ENCODE measurements at places on chromosomes 16 and 17. TPM values are rescaled to one million over a fixed set of nuclear protein-coding genes. Genes with fewer than 3 reads are reported as not detected.

DNA sequence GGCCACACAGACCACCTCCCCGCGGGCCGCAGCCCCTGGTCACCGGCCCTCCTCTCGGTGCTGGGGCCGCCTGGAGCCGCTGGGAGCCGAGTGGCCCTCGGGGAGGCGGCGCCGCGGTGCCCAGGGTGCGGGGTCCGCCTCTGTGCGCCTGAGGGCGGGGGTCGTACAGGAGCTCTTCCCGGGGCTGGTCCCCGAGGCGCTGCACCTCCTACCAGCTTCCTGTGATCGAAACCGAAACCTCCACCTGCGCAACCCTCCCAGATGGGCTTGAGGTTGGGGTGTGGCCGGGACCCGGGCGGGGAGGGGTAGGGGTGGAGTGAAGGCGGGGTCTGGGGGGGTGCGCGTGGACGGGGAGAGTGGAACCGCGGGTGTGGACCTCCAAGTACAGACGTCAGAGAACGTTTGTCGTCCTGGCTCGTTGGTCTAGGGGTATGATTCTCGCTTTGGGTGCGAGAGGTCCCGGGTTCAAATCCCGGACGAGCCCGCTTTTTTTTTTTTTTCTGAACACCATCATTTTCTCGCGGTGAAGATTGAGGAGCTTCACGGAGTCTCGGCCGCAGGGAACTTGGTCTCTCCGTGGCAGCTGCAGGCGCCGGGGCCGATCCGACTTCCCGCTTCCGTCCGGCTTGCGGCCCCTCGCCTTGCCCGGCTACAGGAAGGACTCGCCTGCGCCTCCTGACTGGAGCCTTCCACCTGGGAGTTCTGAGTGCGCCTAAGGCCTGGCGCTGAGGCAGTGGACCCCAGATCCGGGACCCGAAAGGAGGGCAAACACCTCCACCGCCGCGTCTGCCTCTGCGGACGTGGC is 23.9 kb downstream of the ZNF213 start:
- peaks cover 24% of the 10 kb centered on the region for H3K4me1 ChIP-seq
- H3K27ac ChIP-seq, result peak overlapping the region; percentile 88
- H3K36me3 ChIP-seq, result peaks cover 2% of the 10 kb centered on the region
- peak; percentile 84 for DNase-seq

- no peaks in the 10 kb centered on the region for H3K36me3 ChIP-seq
- no peak overlapping the region for H3K27ac ChIP-seq
- no peaks in the 10 kb centered on the region for H3K4me1 ChIP-seq
- H3K27me3 ChIP-seq, result peaks cover 17% of the 10 kb centered on the region
Measured at GRCh38 chr16:66238696-66239095, 127.8 kb upstream of the CDH5 start.

TBC1D3H gene
- 0.78 TPM for total RNA-seq

- H3K4me3 ChIP-seq, result no peak overlapping the region
- H3K27me3 ChIP-seq, result no peaks in the 10 kb centered on the region
- DNase-seq, result no peak
- no peaks in the 10 kb centered on the region for H3K36me3 ChIP-seq
- no peak overlapping the region for H3K27ac ChIP-seq
Measured at GRCh38 chr17:76633628-76634328, 9.8 kb downstream of the ST6GALNAC1 start.

FBXL19 gene
- 27.0 TPM for total RNA-seq

MYO19 gene
- total RNA-seq, result 123 TPM

GRCh38 chr16:69838489-69838888 is 76.4 kb downstream of the WWP2 start:
- H3K4me3 ChIP-seq, result no peak overlapping the region
- H3K36me3 ChIP-seq, result peaks cover 3% of the 10 kb centered on the region
- H3K27ac ChIP-seq, result no peak overlapping the region
- H3K4me1 ChIP-seq, result no peaks in the 10 kb centered on the region
- no peaks in the 10 kb centered on the region for H3K27me3 ChIP-seq

DNA sequence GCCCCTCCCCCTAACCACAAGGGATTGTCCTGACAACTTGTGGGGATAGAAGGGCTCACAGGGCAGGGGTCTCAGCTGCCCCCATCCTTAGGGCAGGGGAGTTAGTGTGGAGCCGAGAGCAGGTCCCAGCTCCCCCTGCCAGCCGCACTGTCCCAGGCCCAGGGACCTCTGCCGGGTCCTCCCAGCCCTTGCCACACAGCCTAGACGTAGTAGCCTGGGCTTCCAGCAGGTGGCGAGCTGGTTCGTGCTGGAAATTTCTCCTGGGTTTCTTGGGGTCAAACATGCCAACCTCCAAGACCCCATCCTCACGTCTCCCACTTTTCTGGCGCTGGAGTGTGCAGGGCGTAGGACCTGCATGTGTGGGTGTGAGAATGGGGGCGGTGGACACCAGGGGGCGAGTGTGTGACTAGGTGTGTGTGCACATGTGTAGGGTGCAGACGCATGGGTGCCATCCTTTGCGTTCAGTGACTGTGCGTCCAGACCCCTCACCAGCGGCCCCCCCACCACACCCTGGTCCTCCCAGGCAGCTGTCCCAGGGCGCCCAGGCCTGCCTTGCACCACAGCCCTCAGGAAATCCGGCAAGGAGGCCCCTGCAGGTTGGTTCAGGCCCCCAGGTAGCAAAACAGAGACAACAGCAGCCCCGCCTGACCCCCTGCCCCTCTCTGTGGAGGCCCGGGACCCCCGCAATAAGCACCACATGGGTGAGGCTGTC is 29.5 kb downstream of the SBK1 start:
- H3K4me3 ChIP-seq, result no peak overlapping the region
- no peak overlapping the region for H3K27ac ChIP-seq
- peaks cover 5% of the 10 kb centered on the region for H3K4me1 ChIP-seq
- peak; percentile 51 for DNase-seq

CAVIN1 gene
- total RNA-seq, result 1.9 TPM

DNA sequence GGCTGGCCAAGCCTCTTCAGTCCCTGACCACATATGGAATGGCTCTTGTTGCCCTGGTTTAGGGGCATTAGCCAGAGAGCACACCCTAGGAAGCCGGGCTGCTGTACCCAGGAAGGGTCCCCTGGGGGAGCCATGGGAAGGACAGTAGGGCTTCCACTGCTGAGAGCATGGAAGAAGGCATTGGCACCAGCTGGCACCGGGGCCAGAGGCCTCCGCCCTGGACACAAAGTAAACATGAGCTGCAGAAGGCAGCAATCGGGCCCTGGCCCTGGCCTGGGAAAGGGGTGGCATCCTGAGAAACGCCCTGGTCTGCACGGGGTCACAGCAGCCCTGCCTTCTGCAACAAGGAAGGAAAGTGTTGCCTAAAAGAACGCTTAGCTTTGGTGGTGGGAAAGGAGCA is 49.4 kb downstream of the VAC14 start:
- H3K36me3 ChIP-seq, result peaks cover under 1% of the 10 kb centered on the region
- no peak overlapping the region for H3K27ac ChIP-seq
- H3K4me1 ChIP-seq, result peaks cover 19% of the 10 kb centered on the region

DNA sequence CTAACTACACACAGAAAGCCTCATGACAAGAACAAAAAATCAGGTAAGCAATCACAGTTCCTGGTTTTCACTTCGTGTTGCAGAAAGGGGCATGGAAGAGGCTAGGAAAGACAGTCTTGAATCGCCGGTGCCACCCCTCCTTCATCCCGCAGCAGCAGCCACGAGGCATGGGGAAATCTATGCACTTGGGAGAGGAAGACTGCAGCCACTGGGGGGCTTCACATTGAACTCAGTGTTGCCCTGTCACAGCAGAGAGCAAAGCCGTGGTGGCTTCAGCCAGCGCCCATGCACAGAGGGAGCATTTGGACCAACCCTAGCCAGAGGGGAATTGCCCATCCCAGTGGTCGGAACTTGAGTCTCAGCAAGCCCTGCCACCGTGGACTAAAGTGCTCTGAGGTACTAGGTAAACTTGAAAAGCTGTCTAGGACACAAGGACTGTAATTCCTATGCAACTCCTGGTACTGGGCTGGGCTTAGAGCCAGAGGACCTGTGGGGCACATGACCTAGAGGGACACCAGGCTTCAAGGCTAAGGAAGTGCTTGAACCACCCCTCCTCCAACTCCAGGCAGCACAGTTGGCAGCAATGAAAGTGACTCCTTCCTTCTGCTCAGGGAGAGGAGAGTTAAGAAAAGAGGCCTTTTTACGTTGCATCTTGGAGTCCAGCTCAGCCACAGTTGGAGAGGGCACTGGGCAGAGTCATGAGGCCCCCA is 35.2 kb upstream of the ATP2C2 start:
- H3K4me1 ChIP-seq, result no peaks in the 10 kb centered on the region
- H3K36me3 ChIP-seq, result no peaks in the 10 kb centered on the region
- no peak overlapping the region for H3K27ac ChIP-seq

DNA sequence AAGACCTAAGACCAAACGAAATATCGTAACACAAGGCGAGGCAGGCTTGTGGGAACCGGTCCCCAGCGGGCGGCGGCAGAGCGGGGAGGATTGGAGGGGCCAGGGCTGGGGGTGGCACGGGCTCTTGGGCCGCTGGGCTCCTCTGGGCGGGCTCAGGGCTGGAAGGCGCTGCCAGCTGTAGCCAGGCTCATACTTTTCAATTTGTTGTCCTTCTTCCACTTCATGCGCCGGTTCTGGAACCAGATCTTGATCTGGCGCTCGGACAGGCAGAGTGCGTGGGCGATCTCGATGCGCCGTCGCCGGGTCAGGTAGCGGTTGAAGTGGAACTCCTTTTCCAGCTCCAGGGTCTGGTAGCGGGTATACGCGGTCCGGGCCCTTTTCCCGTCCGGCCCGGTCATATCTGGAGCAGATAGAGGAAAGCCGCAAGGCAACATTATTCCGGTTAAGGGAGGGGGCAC is 1.5 kb downstream of the HOXB5 start:
- H3K36me3 ChIP-seq, result no peaks in the 10 kb centered on the region
- no peak overlapping the region for H3K4me3 ChIP-seq
- DNase-seq, result no peak
- no peak overlapping the region for H3K27ac ChIP-seq

GDPD3 gene
- 1.7 TPM for total RNA-seq

- peaks cover 5% of the 10 kb centered on the region for H3K27me3 ChIP-seq
- H3K27ac ChIP-seq, result no peak overlapping the region
- no peak overlapping the region for H3K4me3 ChIP-seq
- H3K4me1 ChIP-seq, result peaks cover 2% of the 10 kb centered on the region
- H3K36me3 ChIP-seq, result no peaks in the 10 kb centered on the region
Measured at GRCh38 chr17:73782641-73783381, 138.6 kb upstream of the SDK2 start.

DNA sequence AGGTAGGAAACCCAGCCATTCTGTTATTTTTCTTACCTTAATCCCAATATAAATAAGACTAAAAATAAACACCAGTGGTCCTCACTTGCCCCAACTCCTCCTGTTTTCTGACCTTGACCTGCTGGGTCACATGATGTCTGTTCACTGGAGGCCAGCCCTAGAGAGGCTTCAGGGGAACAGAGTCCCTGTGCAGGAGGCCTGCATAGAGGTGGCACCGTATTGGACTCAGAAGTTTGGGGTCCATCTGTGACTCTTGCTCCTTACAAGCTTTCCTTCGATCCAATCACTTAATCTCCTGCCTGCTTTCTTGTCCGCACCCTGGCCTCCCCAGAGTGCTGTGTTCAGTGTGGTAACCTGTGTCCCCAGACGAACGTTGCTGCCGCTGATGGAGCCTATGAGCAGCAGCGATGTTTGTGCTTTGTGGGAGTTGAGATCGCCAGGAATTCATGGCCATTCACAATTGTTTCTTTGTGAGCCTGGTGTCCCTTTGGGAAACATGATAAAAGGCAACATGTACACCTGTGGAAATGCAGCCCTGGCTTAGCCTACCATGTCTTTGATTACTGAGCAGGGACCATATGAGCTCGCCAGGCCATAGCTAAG is 4.7 kb downstream of the IGSF6 start:
- DNase-seq, result no peak
- peak overlapping the region; percentile 37 for H3K4me3 ChIP-seq
- no peaks in the 10 kb centered on the region for H3K27me3 ChIP-seq
- H3K4me1 ChIP-seq, result peaks cover 61% of the 10 kb centered on the region
- H3K36me3 ChIP-seq, result peaks cover 4% of the 10 kb centered on the region
